ENCODE measurements at places on chromosomes 16 and 17. TPM values are rescaled to one million over a fixed set of nuclear protein-coding genes. Genes with fewer than 3 reads are reported as not detected.
A peak's percentile ranks its signal among the peaks of the same experiment; 100 is the strongest.

GRCh38 chr17:40349477-40349894 lies 15.1 kb downstream of the GJD3 start:
- H3K27ac ChIP-seq, result peak overlapping the region; percentile 40
- no peak for DNase-seq
- no peaks in the 10 kb centered on the region for H3K27me3 ChIP-seq
- H3K4me1 ChIP-seq, result peaks cover 96% of the 10 kb centered on the region
- peaks cover 4% of the 10 kb centered on the region for H3K36me3 ChIP-seq
- H3K4me3 ChIP-seq, result no peak overlapping the region

- no peaks in the 10 kb centered on the region for H3K27me3 ChIP-seq
- no peak for DNase-seq
- H3K27ac ChIP-seq, result no peak overlapping the region
These were observed 89.2 kb downstream of the ABR start for GRCh38 chr17:1090465-1091189.

- H3K4me3 ChIP-seq, result no peak overlapping the region
- peaks cover 2% of the 10 kb centered on the region for H3K27me3 ChIP-seq
- H3K4me1 ChIP-seq, result no peaks in the 10 kb centered on the region
- H3K36me3 ChIP-seq, result no peaks in the 10 kb centered on the region
These were observed 123.4 kb downstream of the ASIC2 start for GRCh38 chr17:33169580-33170285.

DNA sequence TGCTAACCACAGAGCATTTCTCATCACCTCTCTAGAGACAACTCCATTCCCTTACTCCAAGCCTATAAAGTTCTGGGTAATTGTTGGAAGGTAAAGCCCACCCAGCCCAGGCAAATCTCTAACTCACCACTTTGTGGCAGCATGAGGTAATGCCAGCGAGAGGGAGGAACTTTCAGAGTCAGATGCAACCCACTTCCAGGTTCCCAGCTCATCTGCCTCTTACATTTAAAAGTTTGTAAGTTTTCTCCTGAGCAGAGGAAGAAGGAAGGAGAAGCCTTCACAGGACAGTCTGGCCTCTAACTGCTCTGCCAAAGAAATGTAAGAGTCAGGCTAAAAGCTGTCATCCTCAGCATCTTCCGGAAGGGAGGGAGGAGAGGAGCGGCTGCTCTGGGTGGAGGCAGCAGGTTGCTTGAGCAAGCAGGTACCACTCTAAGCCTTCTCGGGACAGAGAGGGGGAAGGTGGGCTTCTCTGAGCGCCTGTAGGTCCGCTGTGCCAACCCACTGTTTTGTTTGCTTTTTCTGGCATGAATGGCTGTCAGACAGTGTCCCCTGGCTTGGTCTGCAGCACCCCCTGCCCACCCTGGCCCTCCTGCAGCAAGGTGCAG lies 1.0 kb downstream of the ZNF319 start:
- peaks cover 9% of the 10 kb centered on the region for H3K36me3 ChIP-seq
- H3K27ac ChIP-seq, result peak overlapping the region; percentile 66
- H3K4me1 ChIP-seq, result peaks cover 23% of the 10 kb centered on the region
- H3K4me3 ChIP-seq, result peak overlapping the region; percentile 35
- H3K27me3 ChIP-seq, result no peaks in the 10 kb centered on the region

DNA sequence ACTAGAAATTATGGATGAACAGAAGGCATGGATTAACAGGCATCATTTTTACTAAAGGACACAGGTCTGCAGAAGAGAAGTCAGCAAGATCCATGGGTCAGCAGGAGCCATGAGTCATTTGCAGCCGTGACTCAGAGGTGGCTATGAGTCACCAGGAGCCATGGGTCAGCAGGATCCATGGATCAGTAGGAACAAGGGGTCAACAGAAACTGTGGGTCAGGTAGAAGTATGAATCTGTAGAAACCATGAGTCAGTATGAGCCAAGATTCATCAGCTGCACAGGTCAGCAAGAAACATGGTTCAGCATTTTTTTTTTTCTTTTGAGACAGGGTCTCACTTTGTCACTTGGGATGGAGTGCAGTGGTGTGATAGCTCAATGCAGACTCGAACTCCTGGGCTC lies 58.2 kb upstream of the HS3ST4 start:
- H3K4me3 ChIP-seq, result no peak overlapping the region
- no peak overlapping the region for H3K27ac ChIP-seq
- H3K4me1 ChIP-seq, result no peaks in the 10 kb centered on the region
- peaks cover 3% of the 10 kb centered on the region for H3K27me3 ChIP-seq
- DNase-seq, result no peak
- no peaks in the 10 kb centered on the region for H3K36me3 ChIP-seq

Gene ZG16
- polyA plus RNA-seq, result 2.8 TPM

Gene KRTAP4-4
- not detected for polyA plus RNA-seq
